Fibroblast of villous mesenchyme (primary cell): ENCODE measurements at places on chromosomes 12 and 14. TPM values are rescaled to one million over a fixed set of nuclear protein-coding genes. Genes with fewer than 3 reads are reported as not detected.

The ARID4A gene
- 10.8 and 11.9 TPM in 2 replicates for total RNA-seq

The IL22 gene
- not detected in 2 replicates for total RNA-seq

GRCh38 chr14:22375321-22375930, 213.6 kb downstream of the DAD1 start:
- DNase-seq: peak; percentile 59

- no peak for DNase-seq
Measured at GRCh38 chr12:27220055-27220987, 23.8 kb upstream of the STK38L start.

- DNase-seq: peak; percentile 13
Measured at GRCh38 chr14:95264271-95264973, 55.3 kb downstream of the CLMN start.
